ENCODE measurements at places on chromosomes 4 and X.

DNA sequence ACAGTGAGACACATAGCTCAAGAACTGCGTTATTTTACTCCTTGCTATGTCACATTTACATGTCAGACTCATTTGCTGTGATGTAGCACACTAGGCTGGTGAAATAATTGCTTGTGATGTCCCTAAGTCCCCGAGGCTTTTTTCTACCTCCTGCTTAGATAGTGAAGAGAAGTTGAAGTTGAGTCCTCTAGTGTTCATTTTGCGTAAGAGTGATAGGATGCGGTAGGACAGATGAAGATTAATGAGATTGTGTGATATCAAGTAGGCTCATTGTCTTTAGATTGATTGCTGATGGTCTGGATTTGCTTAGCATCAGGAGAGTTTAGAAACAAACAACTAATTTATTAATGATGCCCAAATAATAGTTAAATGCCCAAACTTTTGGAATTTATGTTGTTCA lies 173.6 kb upstream of the NUDT6 start:
- no peak for DNase-seq

DNA sequence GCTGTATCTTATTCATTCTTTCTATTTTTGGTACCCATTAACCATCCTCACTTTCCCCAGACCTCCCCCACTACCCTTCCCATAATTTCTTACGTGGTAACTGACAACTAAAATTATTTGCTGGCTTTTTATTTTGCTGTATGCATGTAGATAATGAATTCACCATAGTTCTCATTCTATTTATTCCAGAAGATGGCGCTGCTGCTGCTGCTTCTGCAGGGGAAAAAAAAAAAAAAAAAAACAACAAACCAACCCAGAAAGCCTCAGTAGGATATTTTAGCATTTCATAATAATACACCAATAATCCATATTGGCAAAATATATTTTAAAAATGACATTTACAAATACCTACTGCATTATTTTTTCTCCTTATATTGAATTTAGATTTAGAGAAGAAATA lies 416.6 kb upstream of the MAGEB18 start:
- DNase-seq = no peak

DNA sequence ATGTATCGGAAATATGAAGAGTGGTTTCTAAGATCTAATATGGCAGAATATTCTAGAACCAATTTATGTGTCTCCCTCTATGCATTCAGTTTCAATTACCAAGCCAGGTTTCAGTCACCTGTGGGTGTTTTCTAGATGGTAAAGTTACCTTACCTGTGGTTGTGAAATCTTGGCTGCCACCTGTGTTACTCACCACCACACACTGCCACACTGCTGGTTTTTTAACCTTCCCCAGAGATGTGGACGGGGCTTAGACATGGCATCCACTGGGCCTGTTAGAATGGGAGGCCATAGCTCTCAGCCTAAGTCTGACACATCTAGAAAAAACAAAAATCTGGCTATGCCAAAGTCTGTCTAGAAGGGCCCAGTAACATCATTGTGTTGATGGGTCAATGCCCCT lies 896.5 kb upstream of the PABPC4L start:
- no peak for DNase-seq

GRCh38 chr4:76960014-76960413 lies 10.5 kb downstream of the SEPTIN11 start:
- DNase-seq = no peak

DNA sequence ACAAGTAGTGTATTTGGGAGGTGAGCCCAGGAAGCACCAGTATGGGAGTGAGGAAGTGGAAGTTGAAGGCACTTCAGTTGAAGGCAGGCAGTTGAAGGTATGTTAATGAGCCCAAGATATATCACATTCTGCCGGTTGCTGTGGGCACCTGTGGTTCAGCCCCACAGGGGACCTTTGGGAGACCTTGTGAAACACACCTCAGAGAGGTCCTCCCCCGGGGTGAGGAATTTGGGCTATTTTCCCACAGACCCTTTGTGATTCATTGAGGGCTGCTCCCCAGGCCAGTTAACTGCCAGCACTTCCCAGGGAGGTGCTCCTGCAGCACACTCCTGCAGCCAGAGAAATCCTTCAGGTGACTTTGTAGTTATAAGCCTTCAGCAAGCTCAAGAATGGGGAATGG lies 45.9 kb downstream of the PTCHD1 start:
- DNase-seq = no peak

- DNase-seq = no peak
Observed at GRCh38 chrX:30533266-30533665, 44.3 kb downstream of the TASL start.

DNA sequence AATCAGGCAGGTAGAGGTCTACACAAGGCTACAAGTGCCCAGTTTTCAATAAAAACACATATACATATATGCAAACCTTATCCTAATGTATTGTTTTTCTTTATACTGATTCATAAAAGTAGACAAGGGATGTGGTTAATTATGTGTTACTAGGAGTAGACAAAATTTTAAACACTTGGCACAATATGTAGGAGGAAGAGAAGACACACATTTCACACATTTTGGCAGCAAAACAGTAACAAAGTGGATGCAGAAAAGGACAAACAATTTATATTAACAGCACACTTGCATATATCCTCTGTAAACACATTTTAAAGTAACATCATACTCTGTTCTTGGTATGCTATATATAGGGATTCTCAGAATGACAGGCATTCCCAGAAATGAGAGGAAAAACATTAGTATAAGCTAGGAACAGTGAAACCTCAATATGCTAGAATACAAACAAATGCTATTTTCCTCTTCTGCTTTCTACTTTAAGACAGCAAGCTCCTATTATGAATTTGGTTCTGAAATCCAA lies 63.8 kb downstream of the GPRIN3 start:
- DNase-seq = no peak

DNA sequence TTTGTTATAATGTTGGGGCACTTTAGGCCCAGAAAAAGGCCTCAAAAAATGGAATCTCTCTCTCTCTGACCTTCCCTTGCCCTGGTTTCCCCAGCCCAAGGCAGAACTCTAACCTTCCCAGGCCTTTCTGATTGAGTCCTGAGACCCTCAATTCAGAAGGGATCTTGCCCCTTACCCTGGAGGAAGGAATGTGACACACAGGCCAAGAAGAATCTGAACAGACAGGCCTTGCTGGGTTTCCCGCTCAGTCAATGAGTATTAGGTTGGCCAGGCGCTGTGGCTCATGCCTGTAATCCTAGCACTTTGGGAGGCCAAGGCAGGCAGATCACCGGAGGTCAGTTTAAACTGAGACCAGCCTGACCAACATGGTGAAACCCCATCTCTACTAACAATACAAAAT lies 27.6 kb downstream of the ELOVL6 start:
- DNase-seq = no peak

DNA sequence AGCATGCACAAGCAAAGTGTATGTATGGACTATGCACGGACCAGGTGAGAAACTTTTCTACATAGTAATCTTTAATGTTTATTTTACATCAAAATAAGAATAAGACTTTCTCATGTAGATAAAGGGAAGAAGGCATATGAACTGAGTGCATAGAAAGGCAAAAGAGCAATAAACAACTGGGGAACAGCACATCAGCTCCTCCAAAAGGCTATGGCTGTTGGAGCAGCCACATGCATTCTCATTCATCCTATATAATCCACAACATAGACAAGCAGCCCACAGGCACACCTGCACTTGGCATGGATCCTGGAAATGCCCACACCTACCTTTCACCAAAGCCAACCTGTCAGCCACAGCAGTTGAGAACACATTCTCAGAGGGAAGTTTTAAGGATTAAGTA lies 586.9 kb upstream of the INTU start:
- DNase-seq = no peak

All from naive thymus-derived CD8-positive, alpha-beta T cell (primary cell).